ENCODE measurements at places on chromosomes 6 and 20.

DNA sequence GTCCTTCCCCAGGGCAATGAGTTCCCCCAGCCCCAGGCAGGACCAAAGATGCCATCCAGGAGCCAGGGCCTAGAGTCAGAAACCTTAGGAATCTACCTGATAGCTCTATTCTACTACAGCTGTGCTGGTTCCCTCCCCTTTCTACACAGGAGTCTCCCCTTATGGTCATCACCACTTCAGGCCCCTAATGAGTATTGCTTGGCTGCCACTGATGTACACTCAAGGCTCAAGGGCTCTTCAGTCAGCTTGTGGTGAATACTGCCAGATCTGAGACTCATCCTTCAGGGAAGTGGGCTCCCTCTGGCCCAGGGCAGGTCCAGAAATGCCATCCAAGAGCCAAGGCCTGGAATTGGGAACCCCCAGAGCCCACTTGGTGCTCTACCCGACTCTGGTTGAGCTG is 248.6 kb downstream of the ALDH8A1 start:
- no peak for DNase-seq

GRCh38 chr6:166512567-166512966 is 73.9 kb downstream of the RAMACL start:
- no peak for DNase-seq

GRCh38 chr6:111551521-111552231 is 54.0 kb downstream of the TRAF3IP2 start:
- DNase-seq = no peak

GRCh38 chr6:7086488-7086887 is 21.3 kb upstream of the RREB1 start:
- DNase-seq = no peak

DNA sequence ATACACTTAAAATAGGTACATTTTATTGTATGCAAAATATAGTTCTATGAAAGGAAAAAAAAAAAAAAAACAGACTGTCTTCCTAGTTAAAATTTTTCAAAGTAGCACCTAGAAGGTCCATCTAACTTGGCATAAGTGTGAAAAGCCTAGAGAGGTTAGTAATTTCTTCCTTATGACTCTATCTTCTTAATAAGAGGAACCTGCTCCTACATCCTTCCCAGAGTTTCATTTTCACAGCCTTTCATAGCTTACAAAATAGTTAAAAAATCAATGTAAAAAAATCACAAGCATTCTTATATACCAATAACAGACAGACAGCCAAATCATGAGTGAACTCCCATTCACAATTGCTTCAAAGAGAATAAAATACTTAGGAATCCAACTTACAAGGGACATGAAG is 28.8 kb downstream of the OGFRL1 start:
- no peak for DNase-seq

DNA sequence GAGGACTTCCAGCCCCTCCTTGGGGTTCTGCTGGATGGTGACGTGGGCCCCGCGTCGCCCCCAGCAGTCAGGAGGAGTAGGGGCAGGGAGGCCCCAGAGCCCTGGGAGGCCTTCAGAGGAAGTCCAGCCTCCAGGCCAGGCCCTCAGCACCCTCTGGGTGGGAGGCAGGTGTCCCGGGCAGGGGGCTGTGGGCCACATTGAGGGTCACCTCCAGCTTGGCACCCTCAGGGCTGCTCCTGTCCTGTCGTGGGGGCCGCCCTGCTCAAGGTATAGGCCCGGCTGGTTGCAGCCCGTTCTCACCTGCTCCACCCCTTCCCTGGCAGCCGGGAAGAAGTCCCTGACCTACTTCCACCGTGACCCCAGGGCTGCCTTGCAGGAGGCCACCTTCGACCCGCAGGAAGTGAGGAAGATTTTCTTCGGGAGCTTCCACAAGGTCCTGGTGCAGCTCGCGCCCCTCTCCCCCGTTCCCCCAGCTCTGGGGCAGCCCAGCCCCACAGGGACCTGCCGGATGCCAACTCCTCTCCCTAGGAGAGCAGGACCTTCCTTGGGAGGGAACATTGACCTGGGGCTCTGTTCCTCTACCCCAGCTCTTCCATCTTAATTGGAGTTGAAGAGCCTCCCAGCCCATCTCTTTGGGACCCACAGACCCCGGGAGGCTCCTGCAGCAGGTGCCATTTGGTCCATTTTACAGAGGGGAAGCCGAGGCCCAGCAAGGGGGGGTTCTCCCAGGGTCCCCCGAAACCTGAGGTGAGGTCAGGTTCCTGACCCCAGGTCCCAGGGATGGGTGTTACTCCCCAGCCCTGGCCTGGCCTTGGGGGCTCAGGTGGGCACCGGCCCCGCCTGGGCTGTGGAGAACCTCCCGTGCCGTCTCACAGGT is 26.4 kb downstream of the COL20A1 start:
- DNase-seq = peak; percentile 18

DNA sequence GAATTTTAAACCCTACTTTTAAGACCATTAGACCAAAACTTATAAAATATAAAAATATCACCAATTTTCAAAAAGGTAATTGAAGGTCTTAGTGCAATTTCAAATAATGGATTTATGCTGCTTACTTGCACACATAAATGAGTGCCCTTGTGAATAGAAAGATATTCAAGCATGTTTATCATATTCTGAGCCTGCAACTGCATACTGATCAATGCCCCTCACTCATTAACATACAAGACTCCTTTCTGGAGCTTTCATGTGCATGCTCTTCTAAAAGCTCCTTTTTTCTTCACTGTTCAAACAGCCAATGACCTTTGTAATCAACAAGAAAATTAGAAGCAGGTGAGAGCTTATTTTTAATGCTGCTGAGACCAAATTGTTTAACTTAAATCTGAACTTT is 1139.3 kb downstream of the HACE1 start:
- DNase-seq = no peak

GRCh38 chr6:109867009-109867969 is 110.8 kb upstream of the GPR6 start:
- DNase-seq = peak; percentile 83

GRCh38 chr6:49565855-49566254 is 15.4 kb downstream of the C6orf141 start:
- DNase-seq = no peak

DNA sequence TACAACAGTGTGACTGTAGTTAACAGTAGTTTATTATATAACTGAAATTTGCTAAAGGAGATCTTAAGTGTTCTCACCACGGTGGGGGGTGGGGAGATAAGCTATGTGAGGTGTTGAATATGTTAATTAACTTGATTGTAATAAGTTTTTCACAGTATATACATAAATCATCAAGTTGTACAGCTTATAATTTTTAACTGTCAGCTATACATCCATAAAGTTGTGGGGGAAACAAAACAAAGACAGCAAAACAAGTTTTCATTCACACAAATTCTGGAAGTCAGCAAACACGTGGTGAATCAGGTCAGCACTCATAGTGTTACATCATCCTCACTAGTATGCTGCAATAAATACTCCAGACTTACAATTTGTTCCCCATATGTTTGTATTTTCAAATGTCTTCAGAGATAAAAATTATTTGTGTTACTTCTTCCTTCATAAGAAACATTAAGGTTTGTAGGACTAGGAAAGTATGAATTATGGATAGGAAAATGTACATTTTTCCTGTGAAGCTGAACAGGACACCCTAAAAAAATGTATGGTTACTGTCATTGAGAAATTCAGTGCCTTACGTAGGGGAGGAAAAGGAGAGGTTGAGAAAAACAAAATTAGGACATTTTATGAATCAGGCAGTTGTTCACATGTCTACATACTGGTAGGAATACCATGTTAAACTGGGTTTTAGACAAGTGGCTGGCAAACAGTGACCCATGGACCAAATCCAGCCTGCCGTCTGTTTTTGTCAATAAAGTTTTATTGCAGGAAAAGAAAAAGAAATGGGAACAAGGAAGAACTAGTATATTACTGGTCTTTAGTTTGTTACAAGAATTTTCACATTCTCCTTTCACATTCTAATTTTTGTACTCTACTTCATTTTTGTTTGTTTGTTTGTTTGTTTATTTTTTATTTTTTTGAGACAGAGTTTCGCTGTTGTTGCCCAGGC is 6.0 kb downstream of the SUMO4 start:
- no peak for DNase-seq

DNA sequence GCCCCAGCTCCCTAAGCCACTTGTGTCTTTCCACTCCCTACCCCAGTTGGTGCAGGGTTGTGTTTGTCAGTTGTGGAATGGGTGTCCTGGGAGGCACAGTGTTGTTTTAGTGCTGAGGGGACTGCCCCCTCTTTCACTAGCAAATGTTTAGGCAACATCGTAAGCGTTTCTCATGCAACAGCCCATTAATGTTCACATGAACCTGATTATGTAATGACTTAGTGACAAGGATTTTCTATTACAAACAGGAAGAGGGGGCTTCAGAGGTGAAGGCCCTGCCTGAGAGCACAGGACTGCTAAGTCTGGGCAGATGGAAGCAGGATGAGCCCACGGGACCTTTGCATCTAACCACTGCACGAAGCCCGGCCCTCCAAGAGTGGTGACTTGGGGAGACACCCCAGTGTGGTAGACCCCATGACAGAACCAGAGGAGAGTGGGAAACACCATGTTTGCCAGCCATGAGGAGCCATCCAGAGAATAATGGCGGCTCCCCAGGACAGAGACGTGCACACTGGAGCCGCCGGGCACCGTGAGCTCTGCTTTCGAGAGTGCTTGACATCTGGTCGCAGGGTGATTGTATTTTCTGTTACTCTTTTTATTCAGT is 339.7 kb downstream of the THBS2 start:
- DNase-seq = no peak

- DNase-seq = no peak
These were observed 874.2 kb downstream of the TFAP2A start for GRCh38 chr6:9540534-9541126.

DNA sequence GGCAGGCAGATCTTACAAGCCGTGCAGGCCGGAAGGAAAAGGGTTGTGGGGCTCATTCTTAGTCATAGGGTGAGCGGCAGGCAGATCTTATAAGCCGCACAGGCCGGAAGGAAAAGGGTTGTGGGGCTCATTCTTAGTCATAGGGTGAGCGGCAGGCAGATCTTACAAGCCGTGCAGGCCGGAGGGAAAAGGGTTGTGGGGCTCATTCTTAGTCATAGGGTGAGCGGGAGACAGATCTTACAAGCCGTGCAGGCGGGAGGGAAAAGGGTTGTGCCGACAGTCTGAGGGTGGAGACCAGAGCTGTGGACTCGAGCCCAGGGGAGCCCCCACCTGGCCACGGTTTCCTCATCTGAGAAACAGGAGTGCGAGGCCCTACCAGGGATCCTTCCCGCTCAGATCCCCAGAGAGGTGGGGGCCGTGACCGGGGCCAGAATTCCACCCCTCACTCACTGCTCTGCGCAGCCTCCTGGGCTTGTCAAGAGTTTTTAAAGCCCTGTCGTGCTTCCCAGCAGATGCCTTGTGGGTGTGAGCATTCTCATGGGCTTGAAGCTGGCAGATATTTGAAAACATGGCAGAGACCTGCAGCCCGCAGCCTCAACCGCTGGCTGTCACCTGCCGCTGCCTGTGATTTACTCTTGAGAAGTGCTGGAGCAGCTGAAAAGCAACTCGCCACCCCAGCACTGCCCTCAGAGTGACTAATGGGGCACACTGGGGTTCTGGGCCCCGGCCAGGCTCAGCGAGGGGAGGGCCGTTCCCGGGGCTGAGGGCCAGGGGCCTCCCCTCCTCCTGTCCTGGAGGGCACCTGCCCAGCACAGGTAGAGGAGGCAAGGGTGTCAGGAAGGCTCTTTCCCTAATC is 31.9 kb downstream of the NTSR1 start:
- no peak for DNase-seq

- no peak for DNase-seq
These were observed 253.3 kb upstream of the ECI2 start for GRCh38 chr6:4388675-4389074.

- no peak for DNase-seq
These were observed 187.8 kb downstream of the NRN1 start for GRCh38 chr6:5818959-5819358.

- DNase-seq = no peak
These were observed 3.0 kb upstream of the CCN2 start for GRCh38 chr6:131954059-131954774.

- DNase-seq = no peak
These were observed 361.6 kb upstream of the RUNX2 start for GRCh38 chr6:44966449-44967092.

- no peak for DNase-seq
These were observed 28.4 kb upstream of the FRMD1 start for GRCh38 chr6:168107191-168107983.

GRCh38 chr6:137871831-137872454 is 4.9 kb downstream of the TNFAIP3 start:
- DNase-seq = no peak

DNA sequence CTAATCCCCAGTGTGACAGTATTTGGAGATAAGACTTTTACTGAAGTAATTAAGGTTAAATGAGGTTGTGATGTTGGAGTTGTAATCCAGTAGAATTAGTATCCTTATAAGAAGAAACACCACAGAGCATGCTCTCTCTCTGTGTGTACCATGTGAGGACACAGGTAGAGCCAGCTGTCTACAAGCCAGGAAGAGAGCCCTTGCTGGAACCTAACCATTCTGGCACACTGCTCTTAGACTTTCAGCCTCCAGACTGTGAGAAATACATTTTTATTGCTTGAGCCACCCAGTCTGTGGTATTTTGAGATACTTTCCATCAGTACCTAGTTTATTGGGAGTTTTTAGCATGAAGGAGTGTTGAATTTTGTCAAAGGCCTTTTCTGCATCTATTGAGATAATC is 110.2 kb downstream of the PHF3 start:
- no peak for DNase-seq

- DNase-seq = no peak
These were observed 126.2 kb upstream of the SSTR4 start for GRCh38 chr20:22908944-22909343.

DNA sequence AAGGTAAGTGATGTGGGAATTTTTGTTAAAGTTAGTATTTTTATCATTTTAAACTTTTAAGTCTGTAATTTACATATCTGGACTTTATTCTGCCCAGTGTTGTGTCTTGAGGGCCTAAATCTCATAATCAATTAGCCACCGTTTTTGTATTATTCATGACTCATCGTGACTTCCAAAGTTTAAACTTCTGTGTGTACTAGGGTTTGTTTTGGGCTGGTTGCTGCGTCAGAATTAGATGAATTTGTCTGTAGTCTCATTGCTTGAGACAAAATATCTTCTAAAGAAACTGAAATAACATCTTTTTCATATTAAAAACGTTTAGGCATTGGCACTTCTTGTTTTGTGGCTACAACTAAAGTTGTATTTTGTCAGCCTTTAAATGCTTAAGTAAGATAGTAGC is 41.3 kb downstream of the CDYL start:
- no peak for DNase-seq

DNA sequence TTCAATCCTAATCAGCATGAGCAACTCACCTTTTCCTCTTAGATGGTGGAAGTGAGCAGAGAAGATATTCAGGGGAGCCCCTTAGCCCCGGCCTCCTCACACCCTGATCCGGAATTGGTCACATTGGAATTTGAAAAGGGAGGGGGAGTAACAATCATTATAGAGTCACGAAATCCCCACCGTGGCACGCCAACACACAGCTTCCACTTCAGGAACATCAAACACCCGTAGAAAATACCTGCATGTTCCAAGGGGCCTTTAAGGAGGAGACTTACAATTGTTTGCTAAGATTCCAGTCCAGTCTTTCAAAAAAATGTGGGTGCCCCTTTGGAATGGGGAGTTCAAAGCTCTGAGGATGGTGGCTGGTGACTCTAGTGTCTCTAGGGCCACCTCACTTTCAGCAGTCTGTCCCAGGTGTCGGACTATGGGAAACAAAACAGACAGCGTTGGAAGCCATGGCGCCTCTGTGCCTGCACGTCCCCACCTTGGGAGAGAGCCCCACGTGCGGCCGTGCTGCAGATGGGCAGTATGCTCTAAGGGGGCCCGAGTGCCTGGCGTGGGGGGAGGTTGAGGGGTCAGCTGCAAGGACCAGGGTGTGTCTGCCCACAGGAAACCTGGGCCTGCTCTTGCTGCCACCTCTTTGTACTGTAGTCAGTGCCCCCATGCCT is 2.4 kb downstream of the CD93 start:
- DNase-seq = no peak
